ENCODE measurements at places on chromosomes 3 and 15.

DNA sequence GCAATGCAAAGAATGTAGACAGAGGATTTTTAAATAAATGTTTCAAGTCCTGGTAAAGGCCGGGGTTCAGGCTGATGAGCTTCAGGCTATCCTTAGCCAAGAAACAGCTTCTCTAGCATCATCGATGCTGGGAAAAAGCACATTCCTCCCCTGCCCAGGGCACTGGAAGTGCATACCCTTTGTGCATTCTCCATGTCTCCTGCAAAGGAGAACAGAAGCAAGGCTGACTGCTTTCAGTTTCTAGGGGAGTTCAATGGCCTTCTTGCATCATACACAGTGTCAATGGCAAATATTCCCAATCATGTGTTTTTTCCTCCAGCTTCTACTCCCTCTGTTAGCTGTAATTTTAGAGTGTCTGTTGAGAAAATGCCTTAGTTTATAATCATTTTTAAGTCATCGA lies 59.9 kb downstream of the GPR176 start:
- DNase-seq = no peak

- no peak for DNase-seq
These were observed 11.9 kb upstream of the PDIA5 start for GRCh38 chr3:123054931-123055330.

DNA sequence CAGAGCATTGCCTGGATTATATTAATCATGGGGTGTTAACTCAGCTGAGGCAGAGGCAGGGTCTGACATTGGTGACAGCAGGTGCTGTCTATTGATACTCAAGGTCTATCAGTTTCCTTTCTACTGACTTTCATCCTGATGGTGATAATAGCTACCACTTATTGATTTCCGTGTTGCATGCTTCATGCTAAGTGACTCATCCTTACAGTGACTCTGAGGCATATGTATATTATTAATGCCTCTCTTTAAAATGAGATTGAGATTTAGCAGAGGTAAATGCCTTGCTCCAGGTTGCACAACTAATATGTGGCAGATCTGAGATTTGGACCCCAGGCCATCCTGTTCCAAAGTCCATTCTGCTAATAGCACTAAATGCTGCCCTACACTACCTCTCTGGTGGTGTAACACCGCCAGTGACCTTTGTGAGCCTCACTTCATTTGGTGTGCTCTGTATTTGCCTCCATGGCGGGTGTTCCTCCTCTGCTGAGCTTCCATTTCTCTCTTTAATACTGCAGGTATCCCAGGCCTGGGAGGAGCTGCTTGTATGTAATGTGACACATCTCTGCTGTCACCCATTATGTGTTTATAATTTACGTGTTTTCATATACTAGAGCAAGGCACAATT lies 50.4 kb downstream of the GPR171 start:
- DNase-seq = no peak

DNA sequence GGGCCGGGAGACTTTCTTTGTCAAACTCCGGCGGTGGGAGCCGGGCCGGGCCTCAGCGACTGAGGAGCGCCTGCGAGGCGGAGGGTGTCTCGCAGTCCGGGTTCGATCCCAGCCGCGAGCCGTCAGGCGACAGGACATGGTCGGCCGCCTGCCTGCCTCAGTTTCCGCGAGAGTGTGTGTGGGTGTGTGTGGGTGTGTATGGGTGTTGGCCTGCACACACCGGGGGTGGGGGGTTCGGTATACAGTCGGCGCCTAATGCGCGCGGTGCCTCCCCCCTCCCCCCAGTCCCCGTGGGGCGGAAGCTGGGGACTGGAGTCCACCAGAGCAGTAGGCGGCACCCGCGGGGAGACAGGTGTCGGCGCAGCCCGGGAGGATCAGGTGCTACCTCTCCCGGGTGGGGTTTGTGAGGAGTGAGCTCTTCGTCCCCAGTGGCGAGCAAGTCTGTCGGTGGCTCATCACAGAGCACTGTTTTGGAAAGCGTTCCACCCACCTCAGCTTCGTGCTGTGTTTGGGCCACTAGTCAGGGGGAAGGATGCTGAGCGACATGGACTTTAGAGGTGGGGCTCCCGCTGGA lies 246.3 kb downstream of the GOLGA6L6 start:
- DNase-seq = peak; percentile 36

- DNase-seq = no peak
These were observed 6.3 kb downstream of the ABCC5 start for GRCh38 chr3:184011230-184011876.

- DNase-seq = no peak
These were observed 136.9 kb upstream of the TOPAZ1 start for GRCh38 chr3:44104668-44105321.

Measured in right cardiac atrium (tissue), 5 donors.